ENCODE measurements at places on chromosomes 5 and 9. TPM values are rescaled to one million over a fixed set of nuclear protein-coding genes. Genes with fewer than 3 reads are reported as not detected.

The FBP1 gene
- 48.4 TPM for polyA plus RNA-seq

The SLC46A2 gene
- 0.06 TPM for polyA plus RNA-seq

The GBGT1 gene
- polyA plus RNA-seq = 2.2 TPM

The DCP2 gene
- 37.2 TPM for polyA plus RNA-seq

The STK10 gene
- polyA plus RNA-seq = 22.4 TPM

The RASGRF2 gene
- polyA plus RNA-seq = 2.4 TPM

DNA sequence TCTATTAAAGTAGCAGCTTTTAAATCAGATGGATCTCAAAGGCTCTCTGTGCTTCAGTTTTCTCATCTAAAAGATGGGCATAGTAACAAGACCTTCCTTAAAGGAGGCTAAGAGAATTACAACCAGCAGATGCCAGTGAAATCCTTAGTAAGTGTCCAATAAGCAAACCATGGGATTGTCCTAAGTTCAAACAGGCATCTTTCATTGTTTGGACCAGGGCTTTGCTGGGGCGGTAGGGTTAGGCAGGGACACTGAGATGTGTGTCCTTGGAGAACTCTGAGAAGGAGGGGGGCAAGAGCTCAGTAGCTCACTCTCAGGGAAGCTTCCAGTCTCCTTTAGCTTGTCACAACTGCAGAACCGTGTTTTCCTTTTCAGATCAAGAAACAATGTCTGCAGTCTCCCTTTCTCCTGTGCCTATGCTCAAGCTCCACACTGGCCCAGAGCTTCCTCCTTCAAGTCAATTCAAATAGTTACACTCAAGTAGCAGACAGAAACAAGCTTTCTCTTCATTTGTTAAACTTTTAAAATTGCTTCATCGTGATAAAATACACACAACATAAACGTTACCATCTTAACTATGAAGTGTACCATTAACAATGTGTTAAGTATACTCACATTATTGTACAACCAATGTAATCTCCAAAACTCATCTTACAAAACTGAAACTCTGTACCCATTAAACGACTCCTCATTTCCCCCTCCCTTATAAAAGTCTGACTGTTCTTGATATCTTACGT, 216.2 kb downstream of the PIK3R1 start:
- no peak for DNase-seq

DNA sequence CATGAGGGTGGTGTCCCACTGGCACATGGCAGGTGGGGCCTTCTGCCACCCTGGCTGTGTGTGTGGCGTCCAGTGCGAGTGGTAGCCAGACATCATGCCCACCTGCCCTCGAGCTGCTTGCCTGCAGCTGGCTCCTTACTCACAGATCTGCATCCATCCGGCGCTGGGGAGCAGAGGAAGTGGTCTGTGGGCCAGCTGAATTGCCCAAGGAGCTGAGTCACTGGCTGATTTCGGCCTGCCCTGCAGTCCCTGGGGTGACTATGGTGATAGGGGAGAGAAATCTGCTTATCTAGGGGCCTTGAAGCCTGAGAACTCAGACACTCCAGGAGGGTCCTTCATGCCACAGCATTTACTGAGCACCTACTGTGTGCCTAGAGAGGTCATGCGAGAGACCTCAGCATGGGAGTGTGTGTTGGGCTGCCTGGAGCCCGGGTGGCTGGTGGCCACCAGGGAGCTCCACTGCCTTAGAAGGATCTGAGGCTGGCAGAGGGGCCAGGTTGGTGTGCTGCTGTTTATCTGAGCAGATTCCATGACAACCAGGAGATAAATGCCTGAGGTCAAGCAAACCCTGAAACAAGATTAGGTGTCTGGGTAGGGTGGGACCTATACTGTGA, 57.1 kb downstream of the SLC22A5 start:
- no peak for DNase-seq

- DNase-seq = no peak
Observed at GRCh38 chr9:12773562-12773961, 1.3 kb upstream of the LURAP1L start.

DNA sequence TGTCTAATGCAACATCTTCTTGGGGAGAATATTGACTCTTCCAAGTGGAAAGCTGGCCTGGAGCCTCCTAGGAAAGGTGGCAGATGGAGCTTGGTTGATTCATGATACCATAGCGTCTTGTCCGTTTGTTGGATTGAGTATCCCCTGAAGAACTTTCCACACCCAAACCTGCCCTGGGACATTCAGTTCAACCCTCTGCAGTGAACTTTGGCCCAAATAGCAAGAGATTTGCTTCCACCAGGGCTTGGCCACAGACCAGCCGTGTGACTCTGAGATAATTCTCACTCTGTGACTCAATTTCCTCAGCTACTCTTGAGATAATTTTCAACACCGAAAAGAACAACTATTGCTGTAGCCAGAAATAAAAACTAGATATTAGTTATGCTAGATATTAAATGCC, 108.0 kb upstream of the RAD23B start:
- no peak for DNase-seq

GRCh38 chr5:33235824-33236223, 204.9 kb upstream of the TARS1 start:
- DNase-seq = no peak

GRCh38 chr9:87606841-87607521, 109.3 kb downstream of the DAPK1 start:
- no peak for DNase-seq

DNA sequence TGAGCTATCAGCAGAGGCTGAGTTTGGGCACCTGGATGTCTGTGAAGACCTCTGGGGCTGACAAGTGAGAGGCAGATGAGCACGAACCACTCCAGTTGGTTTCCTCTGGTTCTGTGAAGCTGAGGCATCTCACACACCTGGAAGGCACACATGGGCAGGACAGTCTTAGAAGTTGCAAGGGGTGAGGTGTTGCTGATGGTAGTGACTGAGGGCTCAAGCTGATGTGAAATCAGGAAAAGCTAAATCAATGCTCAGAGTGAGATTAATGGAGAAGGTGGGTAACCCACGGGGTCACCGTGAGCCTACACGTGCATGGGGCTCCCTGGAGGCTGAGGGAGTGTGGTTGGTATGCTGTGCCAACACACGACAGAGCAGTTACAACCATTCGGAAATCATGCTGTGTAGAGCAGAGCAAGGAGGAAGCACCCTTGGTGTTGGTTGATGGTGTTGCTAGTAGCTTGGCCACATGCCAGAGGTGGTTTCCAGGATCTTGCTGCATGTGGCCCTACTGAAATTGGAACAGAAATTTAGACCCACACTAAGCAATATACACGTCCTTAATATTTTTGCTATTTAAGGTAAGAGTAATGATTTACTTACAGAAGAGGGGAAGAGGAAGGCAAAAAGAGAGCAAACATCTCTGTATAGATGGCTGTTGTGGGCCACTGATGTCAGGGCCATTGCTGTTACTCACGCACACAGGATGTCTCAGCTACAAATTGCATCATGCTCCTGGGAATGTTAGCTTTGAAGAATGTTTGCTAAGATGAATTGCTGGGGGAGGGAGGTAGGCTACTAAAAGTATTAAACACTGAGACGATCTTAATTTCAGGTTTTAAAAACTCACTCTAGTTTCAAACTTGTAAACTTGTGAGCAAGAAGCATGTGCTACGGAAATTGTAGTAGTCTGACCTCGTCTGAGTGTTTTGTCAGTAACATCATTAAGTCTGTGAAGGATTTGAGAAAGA, 170.5 kb downstream of the ARHGEF28 start:
- no peak for DNase-seq

DNA sequence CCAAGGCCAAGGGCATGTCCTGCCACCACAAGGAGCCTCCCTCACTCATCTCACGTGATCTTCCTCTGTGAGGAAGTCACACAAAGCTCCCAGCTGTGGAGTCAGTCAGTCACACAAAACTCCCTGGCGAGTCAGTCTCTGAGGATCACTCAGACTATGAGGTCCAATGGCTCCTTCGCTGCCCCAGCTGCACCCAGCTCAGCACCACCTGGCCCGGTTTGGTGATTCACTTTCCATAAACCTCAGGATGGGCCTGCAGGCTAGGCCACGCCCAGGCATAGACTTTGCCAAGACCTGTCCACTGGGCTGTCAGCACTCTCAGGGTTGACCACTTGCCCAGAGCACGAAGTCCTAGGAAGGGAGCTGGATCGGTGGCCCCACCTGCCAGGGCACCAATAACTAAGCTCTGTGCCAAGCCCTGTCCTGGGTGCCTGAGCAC, 233.8 kb downstream of the HSPA4 start:
- DNase-seq = no peak

DNA sequence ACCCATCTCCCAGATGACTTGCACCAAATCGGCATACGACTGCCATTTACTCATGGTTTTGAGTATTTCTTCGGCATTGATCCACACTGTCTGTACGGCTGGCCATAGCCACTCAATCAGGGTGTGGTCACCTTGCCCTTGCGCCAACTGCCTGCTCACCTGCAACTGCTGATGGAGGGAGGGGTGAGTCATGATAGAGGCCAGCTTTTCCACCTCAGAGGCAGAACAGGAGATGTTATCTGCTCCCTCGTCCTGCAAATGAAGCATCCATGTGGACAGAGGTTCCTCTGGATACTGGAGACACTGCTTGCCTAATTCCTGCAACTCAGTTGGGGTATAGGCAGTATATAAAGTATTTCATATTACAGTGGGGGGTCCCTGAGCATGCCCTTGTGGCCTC, 85.6 kb upstream of the ATP10B start:
- DNase-seq = no peak

- DNase-seq = no peak
Observed at GRCh38 chr9:137189297-137190295, 1.1 kb downstream of the SSNA1 start.

GRCh38 chr9:21452681-21453080, 12.4 kb downstream of the IFNA1 start:
- no peak for DNase-seq

DNA sequence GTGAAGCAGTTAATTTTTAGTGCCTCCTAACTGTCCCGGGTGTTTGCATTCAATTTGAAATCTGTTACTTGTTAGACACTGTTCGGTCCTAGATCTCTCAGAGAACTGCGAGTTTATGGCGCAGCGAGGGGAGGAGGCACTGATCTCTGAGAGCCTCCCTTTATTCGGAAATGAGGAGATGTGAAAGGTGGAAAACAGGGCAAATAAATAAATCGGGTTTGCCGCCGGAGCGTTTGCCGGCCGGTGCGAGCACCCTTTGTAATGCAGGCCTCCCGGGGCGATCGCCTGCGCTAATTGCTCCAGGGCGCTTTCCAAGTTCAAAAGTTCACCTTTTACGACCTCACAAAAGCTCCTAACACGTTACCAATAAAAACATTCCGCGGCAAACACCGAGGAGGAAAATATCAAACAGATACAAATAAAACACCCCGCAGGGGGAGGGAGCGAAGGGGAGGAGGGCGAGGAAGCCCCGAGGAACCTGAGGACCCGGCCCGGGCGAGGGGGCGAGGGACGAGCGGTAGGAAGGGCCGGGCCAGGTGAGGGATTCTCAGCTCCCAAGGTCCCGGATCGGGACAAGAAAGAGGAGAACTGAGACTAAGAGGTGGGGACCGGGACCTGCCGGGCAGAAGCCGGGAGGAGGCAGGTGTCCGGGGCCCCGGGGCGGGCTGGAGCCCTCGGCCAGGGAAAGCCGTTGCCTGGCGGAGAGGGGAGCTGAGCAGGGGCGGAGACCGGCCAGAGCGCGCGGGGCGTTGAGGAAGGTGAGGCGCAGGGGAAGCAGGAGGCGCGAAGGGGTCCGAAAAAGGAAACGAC, 1.4 kb downstream of the NR6A1 start:
- no peak for DNase-seq

GRCh38 chr5:141465351-141465750, 10.4 kb upstream of the PCDHGC3 start:
- DNase-seq = no peak

GRCh38 chr5:133372293-133372937, 239.9 kb downstream of the FSTL4 start:
- DNase-seq = no peak

DNA sequence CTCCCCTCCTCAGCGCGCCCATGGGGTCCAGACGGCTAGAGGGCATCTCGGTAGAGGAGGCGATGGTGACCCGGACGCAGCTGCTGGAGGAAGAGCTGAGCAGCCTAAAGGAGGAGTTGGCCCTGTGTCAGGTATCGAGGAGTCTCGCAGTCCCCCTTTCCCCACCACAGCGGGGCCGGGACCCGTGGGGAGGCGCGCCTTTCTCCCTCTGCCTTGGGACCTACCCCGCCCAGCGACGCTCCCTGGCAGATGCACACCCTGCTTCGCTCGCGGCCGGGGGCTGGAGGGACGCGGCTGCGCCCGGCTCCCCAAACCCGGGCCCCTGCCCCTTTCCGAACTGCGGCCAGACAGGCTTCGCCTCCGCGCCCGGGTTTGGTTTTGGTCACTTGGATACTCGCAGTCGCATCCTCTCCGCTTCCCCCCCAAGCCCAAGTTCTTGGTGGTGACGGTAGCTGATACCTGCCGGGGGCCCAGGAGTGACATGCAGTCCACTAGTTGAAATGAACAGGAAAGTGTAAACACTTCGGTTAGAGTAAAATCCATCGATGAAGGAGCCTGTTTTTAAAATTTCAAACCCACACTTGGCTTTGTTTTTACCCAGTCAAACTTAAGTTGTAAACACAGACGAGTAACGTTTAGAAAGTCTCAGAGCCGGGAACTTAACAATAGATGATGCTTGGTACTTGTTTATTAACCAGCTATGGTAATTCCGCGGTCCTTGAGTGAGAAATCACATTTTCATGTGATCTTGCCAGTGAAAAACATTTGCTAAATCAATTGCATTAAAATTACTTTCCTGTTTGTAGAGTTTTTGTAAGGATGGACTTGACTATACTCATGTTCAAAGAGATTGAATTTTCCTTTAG, 688 bp downstream of the CNTLN start:
- peak; percentile 46 for DNase-seq

DNA sequence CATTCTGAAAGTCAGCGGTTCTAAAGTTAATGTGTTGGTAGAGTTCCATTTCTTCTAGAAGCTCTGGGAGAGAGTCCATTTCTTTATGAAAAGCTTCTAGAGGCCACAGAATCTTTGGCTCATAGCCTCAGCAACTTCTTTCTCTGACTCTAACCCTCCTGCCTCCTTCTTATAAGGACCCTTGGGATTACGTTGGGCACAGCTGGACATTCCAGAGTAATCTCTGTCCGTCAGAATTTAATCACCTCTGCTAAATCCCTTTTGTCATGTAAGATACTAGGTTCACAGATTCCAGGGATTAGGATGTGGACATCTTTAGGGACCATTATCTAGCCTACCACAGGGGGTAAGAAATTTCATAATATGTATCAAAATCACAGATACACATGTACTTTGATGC, 22.6 kb upstream of the ANKDD1B start:
- no peak for DNase-seq
